Esophagus mucosa (tissue), 1 donor: ENCODE measurements at places on chromosomes 3 and 15. TPM values are rescaled to one million over a fixed set of nuclear protein-coding genes. Genes with fewer than 3 reads are reported as not detected.

Gene CPLX3
- total RNA-seq: not detected

GRCh38 chr3:71416876-71417275 is 166.7 kb downstream of the FOXP1 start:
- peak; percentile 57 for ATAC-seq

- no peak for ATAC-seq
Observed at GRCh38 chr3:73212683-73213082, 151.2 kb downstream of the EBLN2 start.

- no peak for ATAC-seq
Observed at GRCh38 chr3:152260026-152260425, 8.7 kb upstream of the MBNL1 start.
